Endothelial cell (in vitro differentiated cells): ENCODE measurements at places on chromosomes 2 and 18. TPM values are rescaled to one million over a fixed set of nuclear protein-coding genes. Genes with fewer than 3 reads are reported as not detected.

DNA sequence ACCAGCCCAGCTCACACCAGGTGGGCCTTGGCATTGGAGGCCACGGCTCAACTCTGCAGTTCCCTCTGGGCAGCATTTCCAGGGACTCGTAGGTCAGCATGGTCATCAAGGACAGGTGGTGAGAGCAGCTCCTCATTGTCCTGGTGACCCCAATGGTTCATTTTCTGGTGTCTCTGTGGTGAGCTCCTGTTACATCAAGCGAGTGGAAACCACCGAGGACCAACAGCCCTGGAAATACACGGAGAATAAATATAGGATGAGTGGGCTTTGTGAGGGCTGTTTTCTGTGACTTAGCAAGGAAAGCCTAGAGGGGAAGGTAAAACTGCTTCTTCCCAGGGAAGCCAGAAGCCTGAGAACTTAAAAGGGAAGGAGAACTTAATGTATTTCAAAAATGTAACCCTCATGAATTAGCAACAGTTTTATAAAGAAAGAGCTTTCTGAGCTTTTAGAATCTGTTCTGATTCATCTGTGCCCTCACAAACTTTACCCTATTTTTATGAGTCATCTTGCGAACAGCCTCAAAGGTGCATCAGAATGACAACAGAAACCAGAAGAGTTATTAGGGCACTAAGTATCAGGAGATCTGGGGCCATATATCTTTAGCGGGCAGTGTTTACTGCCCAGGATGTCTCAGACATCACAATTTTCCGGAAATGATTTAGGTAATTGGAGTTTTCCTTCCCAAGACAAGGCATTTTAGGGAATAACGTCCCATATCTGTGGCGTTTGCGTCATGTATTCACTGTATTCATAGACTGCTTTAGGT is 18.7 kb downstream of the C2orf92 start:
- no peak for DNase-seq

- no peak for DNase-seq
These were observed 5.1 kb upstream of the CALCRL start for GRCh38 chr2:187453078-187453641.

GRCh38 chr2:120737340-120738101 is 1.9 kb downstream of the GLI2 start:
- DNase-seq: no peak

DNA sequence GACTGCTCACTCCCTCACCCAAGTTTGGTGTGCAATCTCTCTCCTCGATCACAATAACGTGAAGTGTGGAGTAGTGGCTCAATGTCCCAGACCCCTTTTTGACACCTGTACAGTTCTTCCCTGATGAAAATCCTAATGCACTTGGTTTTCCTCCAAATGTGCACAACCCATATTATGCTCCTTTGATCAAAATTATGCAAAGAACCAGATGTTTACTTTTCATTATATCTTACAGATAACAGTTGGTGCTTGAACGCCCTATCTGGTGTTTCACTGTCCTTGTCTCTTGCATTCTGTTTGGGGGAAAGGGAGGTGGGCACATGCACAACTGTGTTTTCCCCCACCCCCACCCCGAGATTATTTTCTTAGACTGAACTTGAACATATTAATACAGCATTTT is 85.0 kb upstream of the CREB1 start:
- DNase-seq: no peak

GRCh38 chr18:12304351-12305210 is 3.5 kb upstream of the TUBB6 start:
- no peak for DNase-seq

- DNase-seq: no peak
These were observed 53.2 kb downstream of the SFXN5 start for GRCh38 chr2:73018188-73018825.

DNA sequence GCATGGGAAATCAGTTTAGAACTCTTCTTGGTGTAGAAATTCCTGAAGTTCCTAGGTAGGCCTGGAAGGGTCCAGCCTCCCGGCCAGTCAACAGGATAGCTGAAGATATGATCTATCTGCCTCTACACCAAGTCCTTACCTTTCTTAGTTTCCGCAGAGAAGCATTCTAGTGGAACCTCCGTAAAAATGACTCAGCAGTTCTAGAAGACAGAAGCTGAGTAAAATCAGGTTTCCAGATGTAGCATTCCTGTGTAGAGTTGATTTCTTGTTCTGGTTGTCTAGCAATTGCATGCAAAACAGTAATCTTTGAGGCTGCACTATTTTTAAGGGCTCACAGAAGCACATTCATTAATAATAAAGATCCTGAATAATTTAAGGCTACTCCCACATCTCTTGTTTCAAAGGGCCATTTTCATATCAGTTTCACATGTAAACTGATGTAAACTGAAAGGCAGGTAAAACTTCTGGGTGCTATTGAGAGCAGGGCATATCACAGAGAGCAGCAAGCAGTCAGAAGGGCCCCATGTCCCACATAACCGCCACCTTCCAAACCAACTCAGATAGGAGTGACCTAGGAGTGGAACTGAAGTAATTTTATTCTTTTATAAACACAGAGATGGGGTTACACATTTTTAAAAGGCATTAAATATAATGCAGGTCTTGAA is 3.2 kb upstream of the DYTN start:
- DNase-seq: no peak

DNA sequence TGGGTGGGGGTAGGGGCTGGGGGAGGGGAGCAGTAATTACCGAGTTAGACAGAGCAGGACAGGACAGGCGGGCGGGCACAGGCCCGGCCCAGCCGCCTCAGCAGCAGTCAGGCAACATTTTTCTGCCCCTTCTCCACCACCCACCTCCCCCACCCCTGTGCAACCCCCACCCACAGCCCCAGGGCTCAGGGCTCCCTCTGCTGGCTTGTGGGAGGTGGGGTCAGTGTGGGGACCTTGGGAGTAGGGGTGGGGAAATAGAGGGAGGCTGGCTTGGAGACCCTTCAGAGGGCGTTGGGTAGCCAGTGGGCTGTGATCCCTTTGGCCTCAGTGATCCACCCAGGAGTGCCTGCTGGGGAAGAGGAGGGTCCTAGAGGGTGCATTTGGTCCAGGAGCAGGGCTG is 6.4 kb downstream of the WNT6 start:
- DNase-seq: no peak

DNA sequence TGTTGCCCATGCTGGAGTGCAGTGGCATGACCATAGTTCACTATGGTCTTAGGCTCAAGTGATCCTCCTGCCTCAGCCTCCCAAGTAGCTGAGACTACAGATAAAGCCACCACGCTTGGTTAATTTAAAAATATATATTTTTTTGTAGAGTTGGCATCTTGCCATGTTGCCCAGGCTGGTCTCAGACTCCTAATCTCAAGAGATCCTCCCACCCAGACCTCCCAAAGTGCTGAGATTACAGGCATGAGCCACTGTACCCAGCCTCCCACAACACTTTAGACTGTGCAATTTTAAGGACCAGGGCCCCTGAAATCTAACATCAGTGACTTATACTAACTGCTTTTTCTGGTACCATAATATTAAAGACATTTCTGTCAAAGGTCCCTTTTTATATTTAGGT is 5.2 kb downstream of the TXNDC2 start:
- DNase-seq: no peak

GRCh38 chr18:68740966-68741365 is 26.1 kb upstream of the TMX3 start:
- no peak for DNase-seq

- DNase-seq: peak; percentile 72
These were observed 505.4 kb downstream of the PLCL1 start for GRCh38 chr2:198309673-198310280.

DNA sequence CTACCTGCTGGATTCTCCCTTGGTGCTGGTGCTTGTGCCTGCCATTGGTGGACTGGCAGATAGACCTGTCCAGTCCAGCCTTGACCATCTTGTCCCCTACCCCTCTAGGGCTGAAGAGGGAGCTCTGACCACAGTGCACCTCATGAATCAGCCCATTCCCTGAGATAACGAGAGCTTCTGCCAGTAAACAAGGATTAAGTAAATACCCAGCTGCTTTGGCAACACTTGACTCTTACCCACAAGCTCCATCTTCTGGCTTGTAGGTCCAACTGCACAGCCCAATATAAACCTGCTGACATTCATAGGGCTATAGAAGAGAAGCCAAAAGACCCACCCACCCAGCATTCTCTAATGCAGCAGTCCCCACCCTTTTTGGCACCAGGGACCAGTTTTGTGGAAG is 186.4 kb downstream of the PIK3C3 start:
- no peak for DNase-seq

GRCh38 chr2:65198737-65199136 is 28.9 kb upstream of the ACTR2 start:
- no peak for DNase-seq

IL36RN gene
- total RNA-seq: not detected

G6PC2 gene
- total RNA-seq: not detected

ANKRD29 gene
- total RNA-seq: not detected

UGT1A1 gene
- total RNA-seq: not detected

ACADL gene
- not detected for total RNA-seq
